ENCODE measurements at places on chromosomes 1 and 21.
A peak's percentile ranks its signal among the peaks of the same experiment; 100 is the strongest.

- no peak for DNase-seq
Observed at GRCh38 chr1:184940694-184941409, 33.5 kb downstream of the NIBAN1 start.

- DNase-seq: no peak
Observed at GRCh38 chr1:92299477-92300150, 755 bp downstream of the RPAP2 start.

DNA sequence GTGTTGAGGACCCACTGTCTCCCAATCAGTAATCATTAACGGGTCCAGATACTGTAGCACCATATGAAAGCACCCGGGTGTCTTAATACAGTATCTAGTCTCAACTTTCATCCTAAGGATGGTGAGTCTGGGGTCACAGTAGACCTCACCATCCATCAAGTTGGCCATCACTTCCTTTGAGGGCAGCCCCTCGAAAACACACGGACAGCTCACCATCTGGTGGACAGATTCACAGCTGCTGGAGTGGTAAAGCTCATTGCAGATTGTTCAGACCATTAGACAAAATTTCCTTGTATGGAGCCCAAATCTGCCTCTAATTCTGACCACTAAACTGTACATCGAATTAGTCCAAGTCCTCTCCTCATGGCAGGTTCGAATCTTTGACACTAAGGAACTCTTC, 123.1 kb downstream of the PGBD5 start:
- peak; percentile 82 for DNase-seq

DNA sequence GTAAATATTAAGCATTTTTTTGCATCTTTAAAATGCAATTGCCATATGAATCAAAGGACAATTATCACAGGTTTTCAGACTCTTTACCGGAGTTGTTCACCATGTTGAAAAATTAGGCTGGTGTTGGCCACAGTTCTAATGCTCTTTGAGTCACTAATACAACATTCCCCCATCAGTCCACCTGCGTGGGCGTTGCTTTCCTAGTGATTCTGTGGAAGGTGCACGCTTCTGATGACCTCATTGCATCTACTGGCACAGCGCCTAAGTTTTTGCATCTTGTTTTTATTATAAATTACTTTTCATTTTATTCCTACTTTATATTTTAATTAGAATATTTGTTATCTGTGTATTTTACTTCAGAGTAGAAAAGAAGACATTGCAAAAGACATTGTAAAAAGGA, 4.7 kb upstream of the F5 start:
- DNase-seq: no peak

GRCh38 chr1:2301607-2302291, 73.6 kb downstream of the SKI start:
- DNase-seq: no peak

DNA sequence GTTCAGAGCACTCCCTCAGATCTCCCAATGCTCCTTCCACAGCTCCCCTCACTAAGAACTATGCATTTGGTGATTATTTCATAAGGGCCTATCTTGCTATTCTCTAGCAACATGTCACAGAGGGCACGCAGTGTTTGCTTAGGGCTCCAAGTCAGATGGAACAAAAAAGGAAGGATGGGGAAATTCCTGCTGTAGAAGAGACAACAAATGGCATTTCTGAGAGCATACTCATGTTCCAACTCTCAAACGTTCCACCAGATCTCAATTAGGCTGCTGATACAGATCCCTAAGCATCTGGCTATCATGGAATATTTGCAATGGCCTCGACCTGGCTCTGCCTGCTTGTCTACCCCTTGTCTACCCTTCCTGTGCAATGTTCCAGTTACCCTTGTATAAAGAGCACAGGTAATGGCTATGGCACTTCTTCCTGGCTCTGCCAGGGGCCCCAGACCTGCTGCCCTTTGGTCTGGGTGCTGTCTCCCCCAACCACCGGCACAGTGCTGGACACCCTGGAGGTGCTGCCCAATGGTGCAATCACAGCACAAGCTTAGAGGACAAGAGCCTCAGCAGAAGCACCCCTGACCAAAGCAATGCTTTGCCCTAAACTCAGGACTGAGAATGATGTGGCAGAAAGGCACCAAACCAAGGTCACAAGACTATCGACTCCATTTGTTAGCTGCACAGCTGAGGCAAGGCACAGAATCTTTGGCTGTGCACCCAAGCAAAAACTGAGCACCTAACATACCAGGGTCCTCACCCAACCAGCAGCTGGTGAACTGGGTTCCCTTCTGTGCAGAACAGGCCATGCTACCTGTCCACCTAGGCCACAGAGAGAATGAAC, 3.6 kb downstream of the PARP1 start:
- DNase-seq: no peak

DNA sequence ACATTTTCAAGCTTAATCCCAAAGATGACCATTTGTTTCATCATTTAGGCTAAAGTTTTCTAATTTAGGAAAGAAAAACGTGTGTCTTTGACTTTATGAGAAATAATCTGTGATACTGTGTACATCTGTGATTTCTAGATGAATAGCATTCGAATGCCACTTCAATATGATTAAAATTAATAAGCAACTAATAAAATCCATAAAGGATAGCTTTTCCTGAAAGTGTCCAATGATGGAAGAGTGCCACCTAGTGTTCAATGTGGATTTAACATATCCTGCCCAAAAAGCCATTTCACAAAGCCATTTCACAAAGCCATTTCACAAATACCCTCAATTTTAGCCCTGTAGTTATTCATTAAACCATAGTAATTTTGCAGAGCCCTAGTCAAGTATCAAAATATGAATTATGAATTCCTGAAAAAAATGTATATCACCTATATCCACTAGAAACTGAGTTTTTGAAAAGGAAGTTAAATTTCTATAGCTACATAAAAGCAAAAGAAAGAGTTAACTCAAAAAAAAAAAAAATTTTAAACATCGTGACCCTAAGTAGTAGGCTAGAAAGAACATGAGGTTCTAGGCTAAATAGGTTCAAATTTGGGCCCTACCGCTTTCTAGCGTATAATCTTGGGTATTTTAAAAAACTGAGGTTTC, 19.1 kb downstream of the NME7 start:
- DNase-seq: no peak

- DNase-seq: no peak
Observed at GRCh38 chr1:223216531-223217205, 73.6 kb upstream of the TLR5 start.

DNA sequence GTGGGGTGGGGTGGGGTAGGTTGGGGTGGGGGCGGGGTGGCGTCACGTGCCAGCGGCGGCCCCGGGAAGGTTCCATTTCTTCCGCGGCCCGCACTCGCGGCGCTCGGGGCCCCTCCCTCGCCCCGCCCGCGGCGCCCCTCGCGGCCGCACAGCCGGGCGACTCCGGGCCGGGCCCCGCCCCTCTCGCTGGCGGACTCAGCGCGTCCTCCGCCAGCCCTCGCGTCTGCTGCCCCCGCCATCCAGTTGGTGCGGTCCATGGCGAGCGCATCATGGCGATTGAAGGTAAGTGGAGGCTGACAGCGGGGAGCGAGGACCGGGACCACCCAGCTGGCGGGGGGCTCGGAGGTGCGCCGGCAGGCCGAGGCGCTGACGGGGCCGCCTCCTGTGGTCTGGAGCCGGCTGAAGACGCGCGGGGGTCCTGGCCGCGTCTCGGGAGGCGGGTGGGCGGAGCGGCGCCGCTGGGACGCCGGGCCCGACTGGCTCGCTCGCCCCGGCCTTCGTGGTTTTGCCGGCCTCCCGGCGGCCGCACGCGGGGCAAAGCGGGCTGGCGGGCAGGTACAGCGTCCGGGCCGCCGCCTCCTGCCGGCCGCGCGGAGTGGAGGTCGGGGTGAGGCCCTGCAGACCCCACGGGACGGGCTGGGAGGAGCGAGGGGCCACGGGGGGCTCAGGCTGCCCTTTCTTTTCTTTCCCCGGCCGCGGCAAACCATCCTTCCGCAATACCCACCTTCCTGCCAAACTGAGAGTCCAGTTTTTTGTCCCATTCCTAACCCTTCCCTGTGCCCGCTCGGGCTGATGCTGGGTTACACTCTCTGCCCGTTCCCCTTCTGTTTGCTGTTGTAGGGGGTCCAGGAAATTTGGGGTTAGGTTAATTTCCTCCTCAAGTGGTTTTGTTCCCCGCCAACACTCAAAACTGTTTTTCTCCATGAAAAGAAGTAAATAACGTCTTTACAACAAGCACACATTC, at the start of gene SYT14:
Gene SYT14, plus strand, starts transcription at position 222 of the 964 bp plus-strand sequence. Its CDS starts 48 bp downstream, at position 270.
- DNase-seq: peak; percentile 85

DNA sequence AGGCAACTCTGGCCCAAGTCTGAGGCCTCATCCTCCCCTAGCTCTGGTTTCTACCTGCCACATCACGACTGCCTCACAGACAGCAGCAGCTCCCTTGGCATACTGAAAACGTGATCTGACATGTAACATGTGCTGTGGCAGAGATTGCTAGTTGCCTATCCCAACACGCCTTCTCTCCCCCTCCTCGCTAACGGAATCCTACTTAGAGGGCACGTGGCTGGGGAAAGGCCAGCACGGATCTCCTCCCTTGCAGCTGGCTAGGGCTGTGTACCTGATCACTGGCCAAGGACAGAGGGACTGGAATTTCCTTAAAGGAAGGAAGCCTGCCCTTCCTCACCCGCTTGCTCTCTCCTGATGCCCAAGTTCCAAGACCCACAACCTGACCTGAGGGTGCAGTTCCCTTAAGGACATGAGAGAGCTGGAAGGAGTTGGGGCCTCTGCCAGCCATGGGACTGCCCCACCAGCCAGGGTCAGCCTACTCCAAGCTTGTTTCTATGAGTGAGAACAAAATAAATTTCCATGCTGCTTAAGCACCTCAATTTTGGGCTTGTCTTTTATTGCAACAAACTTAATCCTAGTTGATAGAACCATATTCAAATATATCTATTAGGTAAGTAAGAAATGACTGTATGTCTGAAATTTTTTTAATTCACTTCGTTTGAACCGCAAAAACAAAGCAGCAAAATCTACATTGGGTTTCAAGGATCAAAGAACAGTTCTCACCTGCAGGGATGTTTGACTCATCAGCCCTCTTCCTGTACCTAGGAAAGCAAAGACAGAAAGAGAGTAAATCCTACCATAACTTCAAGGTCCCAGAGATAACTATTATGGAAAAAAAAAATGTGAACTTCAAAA, 7.2 kb downstream of the SETD4 start:
- DNase-seq: no peak

DNA sequence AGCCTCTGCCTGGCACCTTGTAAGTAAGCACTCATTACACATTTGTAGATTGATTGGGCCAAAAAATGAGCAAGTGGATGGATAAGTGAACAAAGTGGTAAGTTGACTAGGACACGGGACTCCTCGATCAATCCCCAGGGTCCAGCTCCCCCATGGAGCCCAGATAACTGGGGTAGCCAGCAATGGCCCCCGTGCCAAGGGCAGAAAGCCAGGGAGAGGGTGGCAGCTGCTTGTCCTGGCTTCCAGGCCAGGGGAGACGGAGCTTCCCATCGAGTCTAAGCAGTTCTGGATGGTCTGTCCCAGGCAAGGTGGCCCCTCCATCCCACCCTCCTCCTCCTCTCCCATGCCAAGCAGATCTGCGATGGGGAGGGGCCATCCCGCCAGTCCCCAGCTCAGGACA, 91.4 kb downstream of the SPSB1 start:
- DNase-seq: no peak

DNA sequence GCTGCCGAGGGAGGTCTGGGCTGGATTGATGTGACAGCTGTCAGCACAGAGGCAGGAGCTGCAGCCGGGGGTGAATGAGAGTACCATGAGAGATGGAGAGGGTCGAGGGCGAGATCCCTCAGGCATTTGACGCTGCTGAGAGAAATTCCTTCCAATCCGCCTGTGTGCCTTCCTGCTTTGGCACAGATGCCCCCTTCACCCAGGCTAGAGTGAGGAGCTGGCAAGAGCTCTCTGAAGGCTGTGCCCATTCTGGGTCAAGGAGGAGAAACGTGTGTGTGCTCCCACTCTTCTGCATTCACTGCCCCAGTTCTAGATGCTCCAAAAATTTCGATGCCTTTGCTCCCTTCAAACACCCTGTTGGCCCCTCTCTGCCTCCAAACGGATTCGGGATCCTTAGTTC, 4.8 kb downstream of the ARTN start:
- DNase-seq: no peak

GRCh38 chr1:19363536-19364152, 51.5 kb downstream of the SLC66A1 start:
- no peak for DNase-seq

DNA sequence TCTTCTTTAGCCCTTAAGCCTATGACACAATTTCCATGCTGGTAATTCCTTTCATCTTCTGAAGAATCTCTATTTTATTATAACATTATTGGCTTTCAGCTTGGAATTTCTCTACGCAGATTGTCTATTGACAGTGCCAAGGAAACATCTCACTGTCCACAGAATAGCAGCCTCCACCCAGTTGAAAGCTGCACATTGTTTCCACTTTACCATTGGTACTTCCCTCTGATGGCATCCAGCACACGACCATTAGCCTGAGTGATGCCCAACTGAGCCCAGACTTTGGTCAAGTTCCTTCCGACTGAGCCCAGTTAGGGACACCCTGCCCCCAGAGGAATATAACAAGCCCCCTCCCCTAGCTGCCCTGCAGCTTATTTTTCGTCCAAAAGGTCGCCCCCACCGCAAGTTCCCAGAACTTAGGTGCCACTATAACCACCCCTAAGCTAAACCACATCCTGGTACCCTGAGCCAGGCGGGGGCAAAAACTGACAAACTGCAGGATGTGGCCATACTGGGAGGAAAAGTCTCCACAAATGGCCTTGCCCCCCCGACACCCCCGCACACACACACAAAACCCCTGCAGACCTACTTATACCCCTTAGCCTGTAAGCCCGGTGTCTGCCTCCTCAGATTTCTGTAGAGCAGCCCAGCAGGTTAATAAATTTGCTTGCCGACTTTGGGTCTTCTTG, 13.2 kb downstream of the GBP5 start:
- no peak for DNase-seq

All from WERI-Rb-1 (cell line).